Fibroblast of skin of abdomen (primary cell): ENCODE measurements at places on chromosomes 2 and 18.

- DNase-seq = no peak
Observed at GRCh38 chr2:198880421-198880820, 577.3 kb downstream of the SATB2 start.

DNA sequence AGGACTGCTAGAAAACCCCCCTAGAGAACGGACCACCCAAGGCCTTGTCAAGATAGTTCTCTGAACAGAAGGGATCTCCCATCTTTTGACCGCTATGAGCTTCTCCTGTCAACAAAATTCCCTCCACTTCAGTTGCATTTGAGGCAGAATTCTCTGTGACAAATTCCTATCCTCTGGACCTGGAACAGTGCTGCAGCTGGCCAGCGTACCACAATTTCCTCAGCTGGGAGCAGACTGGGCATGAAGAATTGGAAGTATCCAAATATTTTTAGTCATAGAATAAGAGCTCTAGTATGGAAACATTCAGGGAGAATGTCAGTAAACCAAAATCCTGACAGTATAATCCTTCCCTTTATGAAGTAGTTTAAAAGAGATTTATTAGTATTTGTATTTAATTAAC lies 147.1 kb upstream of the BOD1L2 start:
- no peak for DNase-seq

DNA sequence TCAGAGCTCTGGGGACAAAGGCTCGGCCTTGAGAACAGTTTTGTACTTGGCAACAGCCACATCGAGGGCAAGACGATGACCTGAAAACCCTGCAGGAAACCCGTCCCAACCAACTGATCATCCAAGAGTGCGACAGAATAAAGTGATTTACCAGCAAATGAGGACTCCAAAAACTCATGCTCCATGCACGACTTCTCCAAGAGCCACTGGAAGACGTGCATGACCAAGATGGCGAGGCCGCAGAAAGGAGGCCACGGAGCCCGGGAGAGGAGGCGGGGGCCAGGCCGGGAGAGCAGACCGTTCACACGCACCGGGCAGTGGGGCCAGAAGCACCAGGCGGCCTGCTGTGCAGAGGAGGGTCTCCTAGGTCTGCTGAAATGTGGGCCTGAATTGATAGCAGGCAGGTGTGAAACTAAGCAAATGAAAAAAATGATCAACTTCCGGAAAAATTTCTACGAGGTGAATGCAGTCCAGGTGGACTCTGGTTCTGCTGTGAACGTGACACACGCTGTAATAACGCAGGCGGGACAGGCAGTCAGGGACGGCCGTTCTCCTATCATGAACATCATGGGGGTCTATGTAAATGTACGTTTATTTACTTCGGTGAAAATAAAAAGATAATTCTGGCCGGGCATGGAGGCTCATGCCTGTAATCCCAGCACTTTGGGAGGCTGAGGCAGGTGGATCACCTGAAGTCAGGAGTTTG lies 252.2 kb downstream of the HDAC4 start:
- no peak for DNase-seq

DNA sequence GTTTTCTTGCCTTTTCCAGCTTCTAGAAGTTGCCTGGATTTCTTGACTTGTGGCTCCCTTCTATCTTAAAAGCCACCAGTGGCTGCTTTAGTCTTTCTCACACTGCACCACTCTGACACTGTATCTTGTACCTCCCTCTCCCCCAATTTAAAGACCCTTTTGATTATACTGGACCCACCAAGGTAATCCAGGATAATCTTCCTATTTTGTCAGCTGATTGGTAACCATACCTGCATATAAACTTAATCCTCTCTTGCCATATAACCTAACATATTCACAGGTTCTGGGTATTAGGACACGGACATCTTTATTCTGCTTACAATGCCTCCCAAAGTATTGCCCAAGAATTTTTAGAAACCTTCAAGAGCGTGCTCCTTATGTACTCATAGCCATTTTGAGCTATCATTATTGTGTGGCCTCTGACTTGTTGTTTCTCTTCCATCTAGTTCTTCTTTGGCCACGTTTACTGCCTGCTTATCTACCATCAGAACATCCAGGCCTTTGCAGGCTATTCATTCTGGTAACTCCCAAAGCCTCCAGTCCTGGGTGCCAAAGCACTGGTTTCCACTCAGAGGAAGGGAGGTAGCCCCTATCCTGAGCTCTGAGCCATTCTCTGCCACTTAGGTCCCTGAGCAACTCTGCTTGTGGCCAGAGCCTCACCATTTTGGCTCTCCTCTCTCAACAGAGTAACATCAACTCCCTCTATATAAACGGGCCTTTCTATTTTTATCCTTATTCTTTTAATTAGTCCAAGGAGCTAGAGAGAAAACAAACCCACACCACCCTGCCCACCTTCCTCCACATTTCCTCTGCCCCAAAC lies 70.8 kb downstream of the MYO3B start:
- no peak for DNase-seq

DNA sequence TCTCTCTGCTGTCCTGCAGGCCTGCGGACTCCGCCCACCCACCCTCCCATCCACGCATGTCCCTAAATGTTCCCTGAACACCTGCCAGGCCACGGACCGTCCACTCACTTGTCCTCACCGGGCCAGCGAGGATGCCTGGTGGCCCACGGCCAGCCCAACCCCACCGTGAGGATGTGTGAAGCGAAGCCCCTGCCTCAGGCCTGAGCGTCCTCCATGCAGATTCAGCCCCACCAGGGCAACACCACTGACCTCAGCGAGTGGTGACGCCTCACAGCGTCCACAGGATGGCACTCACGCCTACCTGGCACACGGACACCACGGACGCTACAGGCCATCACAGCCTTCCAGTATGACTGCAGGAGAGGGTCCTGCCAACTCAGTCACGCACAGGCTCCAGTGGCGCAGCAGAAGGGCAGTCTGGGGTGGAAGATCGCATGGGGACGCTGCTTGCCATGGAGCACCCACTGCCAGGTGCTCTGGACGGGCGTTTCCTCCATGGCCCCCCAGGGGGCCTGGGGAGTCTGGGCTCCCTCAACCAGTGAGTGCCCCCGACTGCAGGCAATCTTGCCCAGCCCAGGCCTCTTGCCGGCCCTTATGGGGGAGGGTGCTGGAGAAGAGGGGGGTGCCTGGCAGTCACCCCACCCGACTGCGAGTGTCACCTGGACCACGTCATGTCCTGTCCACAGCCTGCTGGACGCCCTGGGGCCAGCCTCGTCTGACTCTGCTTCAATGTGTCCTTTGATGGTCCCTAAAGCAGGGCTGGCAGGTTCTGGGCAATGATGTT lies 25.4 kb downstream of the HDAC4 start:
- no peak for DNase-seq
